ENCODE measurements at places on chromosomes 12 and 14.

GRCh38 chr14:85402569-85403162 is 127.3 kb upstream of the FLRT2 start:
- no peak for DNase-seq

GRCh38 chr12:102570256-102570655 is 89.9 kb upstream of the IGF1 start:
- no peak for DNase-seq

GRCh38 chr12:43462741-43463140 is 89.3 kb downstream of the ADAMTS20 start:
- no peak for DNase-seq

DNA sequence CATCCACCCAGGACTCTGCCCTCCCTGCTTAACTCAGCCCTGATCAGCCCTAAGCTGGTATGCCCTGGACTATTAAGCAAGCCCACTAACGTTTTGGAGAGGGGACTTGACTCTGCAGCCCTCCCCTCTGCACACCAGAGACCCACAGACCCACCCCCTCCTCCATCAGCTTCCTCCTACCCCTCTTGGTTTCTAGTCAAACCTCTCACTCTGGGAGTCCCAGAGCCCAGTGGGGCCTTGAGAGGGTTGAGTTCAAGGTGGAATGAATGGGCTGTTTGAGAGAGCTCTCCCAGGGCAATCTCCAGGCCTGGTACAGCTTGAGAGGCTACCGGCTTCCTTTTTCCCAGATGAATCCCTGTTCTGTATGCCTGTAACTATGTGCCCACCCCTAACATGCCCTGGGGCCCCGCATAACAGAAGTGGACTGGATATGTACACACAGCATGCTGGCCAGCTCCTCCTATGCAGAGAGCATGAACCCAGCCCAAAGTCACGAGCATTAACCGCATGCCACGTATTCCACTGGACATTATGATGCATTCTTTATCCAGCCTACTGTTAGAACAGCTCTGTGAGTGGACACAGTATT is 43.6 kb downstream of the IRF2BPL start:
- no peak for DNase-seq

DNA sequence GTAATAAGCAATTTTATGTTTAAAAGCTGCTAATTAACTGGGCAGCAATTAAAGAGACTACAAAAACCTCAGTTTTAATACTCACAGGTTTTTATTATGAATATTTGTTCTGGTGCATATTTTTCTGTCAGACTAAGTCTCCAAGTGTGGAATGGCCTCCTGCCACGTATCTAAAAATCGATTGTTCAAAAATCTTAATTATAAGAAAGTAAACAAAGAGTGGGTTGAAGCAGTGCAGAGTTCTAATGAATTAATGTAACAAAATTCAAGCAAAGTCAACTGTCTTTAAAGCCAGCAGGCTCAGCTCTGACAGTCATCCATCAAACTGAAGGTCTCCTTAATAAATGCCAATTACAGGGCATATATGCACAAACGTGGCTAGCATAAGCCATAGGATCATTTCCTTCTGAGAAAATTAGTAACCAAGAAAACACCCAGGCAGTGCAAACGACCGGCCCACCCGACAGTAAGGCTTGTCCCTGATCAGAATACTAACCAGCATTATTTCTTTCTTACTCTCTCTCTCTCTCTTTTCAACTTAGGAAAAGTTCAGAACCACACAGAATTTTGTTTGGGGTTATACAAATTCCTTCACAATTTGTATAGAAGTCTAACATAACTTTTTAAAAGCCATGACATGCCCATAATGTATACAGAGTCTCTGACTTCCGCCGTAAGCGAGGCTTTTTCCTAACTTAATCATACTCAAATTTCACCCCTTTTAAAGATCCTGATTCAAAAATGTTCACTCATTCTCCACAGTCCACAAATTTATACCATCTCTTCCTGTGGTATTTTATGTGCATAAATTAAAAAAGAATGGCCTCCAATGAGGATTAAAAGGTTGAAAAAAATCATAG is 83.8 kb downstream of the SLC25A21 start:
- no peak for DNase-seq
